Stimulated activated CD8-positive, alpha-beta memory T cell treated with anti-CD3 and anti-CD28 coated beads, Interleukin-12 subunit alpha, Interleukin-12 subunit beta, amount 100 ng/mL, for 4 hours (primary cell): ENCODE measurements at places on chromosomes 1 and 21.

DNA sequence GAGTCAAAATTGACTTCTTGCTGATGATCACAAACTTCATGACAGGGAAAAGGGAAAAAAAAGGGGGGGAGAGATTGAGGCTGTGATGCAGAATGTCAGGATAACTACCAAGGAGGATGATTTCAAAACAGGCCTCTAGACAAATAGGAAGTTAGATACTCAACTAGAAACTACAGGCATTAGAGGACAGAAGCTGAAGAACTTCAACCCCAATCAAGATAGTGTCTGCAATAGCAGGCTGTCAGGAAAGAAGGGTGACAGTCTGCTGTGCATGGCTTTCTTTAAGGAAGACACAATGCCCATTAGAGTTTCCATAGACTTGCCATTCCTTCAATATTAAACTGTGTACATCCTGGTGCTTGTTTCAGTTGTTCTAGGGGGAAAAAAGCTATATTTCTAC is 257.2 kb downstream of the TTLL7 start:
- DNase-seq: no peak

- no peak for DNase-seq
These were observed 198.6 kb upstream of the EDN2 start for GRCh38 chr1:41682845-41683625.

GRCh38 chr21:39004634-39005501 is 178.4 kb downstream of the PSMG1 start:
- DNase-seq: no peak

GRCh38 chr1:36858553-36858952 is 175.8 kb downstream of the GRIK3 start:
- no peak for DNase-seq

DNA sequence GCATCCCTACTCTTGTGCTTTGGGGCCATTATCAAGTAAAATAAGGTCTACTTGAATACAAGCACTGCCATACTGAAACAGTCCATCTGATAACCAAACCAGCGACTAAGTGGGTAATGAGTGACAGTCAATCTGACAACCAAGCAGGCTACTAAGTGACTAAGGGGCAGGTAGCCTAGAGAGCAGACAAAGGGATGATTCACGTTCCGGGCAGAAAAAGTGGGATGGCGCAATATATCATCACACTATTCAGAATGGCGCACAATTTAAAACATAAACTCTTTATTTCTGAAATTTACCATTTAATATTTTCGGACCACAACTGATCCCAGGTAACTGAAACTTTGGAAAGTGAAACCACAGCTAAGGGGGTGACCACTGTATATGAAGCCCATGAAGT is 17.7 kb downstream of the NGF start:
- DNase-seq: no peak

DNA sequence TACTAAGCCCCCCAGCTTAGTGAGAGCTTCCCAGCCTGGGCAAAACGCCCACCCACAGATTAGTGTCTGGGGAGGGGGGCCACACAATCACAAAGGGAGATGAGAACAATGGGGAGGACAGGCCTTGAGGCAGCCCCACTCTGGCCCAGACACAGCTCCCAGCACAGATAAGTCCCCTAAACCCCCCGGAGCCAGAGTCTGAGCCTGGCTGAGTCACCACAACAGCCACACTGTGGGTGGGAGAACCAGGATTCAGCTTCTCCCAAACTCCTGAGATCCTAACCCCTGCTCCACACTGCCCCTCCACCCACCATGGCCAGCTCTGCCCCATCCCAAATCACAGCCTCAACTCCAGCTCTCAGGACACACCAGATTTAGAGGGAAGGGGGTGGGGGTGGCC is 4.2 kb downstream of the NECTIN4 start:
- no peak for DNase-seq

GRCh38 chr1:99004254-99004860 is 304 bp downstream of the PLPPR5 start:
- no peak for DNase-seq

GRCh38 chr1:111611986-111612385 is 7.6 kb upstream of the RAP1A start:
- no peak for DNase-seq

GRCh38 chr1:202349206-202349928 is 868 bp downstream of the PPP1R12B start:
- no peak for DNase-seq

GRCh38 chr1:28560886-28561285 is 8.0 kb downstream of the TRNAU1AP start:
- no peak for DNase-seq

DNA sequence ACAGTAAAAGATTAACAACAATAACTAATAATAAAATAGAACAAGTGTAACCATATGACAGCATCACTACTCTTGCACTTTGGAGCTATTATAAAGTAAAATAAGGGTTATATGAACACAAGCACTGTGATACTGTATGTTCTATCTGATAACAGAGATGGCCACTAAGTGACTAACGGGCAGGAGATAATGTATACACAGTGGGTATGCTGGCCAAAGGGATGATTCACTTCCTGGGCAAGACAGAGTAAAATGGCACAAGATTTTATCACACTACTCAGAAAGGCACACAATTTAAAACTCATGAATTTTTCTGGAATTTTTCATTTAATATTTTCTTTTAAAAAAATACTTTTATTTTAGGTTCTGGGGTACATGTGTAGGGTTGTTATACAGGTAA is 12.3 kb downstream of the SLC9C2 start:
- no peak for DNase-seq

DNA sequence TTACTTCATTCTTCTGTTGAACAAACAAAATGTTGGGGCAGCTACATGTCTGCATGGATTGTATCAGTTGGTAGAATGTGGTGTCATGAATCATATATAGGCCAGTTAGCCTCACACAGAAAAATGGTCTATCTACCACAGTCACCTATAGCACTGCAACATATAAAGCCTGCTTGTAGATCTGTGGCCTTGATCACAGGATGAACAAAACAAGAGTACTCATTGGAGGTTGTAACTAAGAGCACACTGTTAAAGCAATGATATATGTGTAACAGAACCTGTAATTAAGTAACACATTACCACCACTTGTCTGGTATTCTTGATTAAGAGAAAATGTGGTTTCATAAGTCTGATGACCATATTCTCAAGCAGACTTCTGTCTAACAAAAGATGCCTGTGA is 167.3 kb upstream of the SGIP1 start:
- DNase-seq: no peak

GRCh38 chr1:9441451-9442133 is 97.7 kb upstream of the SLC25A33 start:
- no peak for DNase-seq

DNA sequence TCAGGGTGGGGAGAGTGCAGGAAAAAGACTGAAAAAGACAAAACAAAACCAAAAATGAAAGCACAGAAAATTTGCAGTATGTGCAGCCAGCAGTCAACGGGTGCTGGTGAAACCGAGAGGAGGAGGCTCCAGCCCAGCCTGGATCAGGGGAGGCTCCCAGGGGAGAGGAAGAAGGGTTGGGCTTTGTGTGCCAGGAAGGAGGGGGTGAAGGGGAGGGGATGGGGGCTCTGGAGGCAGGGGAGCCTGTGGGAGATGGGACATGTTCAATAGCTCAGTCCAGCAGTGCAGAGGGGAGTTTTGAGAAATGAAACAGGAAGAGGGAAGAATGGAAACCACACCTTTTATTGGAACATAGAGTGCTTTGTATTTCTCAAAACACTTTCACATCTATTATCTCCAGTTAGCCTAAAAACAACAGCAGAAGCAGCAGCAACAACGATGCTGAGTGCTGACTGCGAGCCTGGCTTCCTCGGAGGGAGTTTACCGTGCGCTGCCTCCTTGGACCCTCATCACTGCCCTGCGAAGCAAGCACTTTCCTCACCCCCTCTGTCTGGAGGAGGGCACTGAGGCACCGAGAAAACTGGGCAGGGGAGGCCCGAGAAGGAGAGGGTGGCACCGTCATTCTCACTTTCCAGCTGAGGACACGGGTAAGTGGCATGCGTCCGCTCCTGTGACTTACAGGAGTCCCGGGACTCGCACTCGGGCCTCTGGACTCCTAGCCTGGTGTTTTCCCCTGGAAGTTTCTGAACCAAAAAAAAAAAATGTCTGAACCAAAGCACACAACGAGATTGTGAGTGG is 62.9 kb downstream of the MDM4 start:
- DNase-seq: no peak

DNA sequence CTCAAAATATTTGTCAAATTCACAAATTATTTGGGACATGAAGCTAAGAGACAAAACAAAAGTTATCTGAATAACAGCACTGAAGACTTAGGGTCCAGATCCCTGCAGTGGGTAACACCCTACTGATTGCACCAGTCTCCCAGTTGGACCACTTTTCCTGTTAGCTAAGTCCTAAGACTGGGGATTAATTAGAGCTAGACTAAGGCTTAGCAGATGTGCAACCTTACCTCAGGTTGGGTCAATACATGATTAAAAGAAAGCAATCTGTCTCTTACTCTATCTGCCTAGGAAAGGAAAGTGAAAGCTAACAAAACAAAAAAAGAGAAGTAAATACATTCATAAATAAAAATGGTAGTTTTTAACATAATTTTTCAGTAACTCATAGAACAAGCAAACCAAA is 737.2 kb upstream of the CHRM3 start:
- no peak for DNase-seq

DNA sequence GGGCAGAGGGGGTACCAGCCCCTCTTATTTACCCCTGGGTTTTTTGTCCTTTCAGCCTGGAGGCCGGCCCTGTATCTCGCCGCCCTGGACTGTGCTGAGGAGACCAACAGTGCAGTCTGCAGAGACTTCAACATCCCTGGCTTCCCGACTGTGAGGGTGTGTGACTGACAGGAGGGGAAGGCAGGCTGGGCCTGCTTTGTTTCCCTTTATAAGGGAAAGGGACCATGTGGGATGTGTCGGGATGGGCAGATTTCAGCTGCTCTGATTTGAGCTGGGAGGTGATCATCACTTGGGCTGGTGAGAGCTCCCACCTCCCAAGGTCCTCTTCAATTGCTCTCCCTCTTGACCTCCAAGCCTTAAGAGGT is 11.7 kb downstream of the QSOX1 start:
- DNase-seq: no peak

- no peak for DNase-seq
These were observed 59.4 kb upstream of the MPC2 start for GRCh38 chr1:167996266-167996665.

DNA sequence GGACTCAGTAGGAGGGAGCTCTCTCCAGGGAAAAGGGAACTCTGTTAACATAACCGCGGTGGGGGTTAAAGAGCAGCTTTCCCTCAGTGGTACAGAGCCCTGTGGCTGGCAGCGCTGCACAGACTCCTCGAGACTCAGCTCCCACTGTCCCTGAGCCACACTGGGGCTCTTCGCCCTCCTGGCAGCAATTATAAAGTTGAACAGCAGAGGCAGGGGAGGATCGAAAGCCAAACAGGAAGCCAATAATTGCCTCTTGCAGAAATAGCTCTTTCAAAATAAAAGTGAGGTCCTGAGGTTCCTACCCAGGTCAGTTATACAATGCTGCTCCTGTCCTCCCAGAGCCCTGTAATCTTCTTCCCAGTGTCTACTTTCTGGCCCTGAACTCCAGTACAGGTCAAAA is 77.0 kb downstream of the FAM78B start:
- no peak for DNase-seq

- DNase-seq: no peak
These were observed 202.4 kb upstream of the POU3F1 start for GRCh38 chr1:38249001-38249400.

DNA sequence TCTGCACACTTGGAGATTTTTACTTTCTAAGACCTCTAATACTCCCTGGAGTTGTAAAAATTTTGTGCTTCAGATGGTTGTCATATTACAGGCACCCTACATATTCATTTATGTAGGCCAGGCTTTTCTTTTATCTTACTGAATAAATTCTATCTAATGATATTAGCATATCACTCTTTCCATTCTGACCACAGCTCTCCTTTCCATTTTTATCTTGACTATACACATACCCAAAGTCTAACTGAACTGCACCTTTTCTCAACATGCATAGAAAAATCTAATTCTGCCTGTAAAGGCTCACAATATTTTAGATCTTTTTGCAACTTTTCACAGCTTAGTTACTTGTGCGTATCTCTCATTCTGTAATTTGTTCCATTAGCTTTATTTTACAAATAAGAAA is 52.7 kb upstream of the TSHB start:
- DNase-seq: no peak

GRCh38 chr1:190754666-190755065 is 277.0 kb upstream of the BRINP3 start:
- DNase-seq: no peak

GRCh38 chr1:76274302-76274701 is 199.8 kb downstream of the ST6GALNAC3 start:
- DNase-seq: no peak

DNA sequence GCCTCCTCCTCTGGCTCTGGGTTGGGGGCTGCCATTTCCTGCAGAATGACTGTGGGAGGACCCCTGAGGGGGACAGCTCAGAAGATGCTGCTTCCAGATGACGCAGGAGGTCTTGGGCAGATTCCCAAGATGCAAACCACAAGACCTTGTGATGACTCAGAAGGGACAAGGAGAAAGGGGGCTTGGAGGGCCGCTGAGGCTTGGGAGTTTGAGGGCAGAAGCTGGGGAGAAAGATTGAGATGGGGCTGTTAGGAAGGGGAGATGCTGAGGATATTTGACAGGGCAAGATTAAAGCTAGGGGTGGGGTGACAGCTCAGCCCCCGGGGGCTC is 7.5 kb downstream of the PTPRU start:
- no peak for DNase-seq

- no peak for DNase-seq
These were observed 59.9 kb downstream of the VANGL2 start for GRCh38 chr1:160460214-160460642.

DNA sequence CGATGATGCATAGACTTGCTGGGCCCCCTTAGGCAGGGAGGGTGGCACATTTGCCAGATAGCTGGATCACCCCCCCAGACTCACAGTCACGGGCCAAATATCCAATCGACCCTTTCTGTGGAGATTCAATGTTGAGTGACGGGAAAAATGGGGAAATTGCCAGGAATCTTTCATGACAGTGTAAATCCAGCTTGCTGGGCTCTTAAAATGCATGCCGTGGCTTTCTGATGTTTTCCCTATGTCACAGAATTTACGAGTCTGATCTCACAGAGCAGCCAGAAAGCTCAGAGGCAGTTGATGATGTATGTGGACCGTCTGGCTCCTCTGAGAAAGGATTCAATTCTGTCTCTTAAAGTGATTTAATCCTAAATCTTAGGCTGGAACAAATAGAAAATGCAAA is 150.1 kb upstream of the ZNF644 start:
- DNase-seq: no peak

GRCh38 chr1:21630571-21631343 is 38.4 kb downstream of the RAP1GAP start:
- DNase-seq: no peak

GRCh38 chr1:21165076-21165475 is 11.6 kb downstream of the EIF4G3 start:
- DNase-seq: no peak

DNA sequence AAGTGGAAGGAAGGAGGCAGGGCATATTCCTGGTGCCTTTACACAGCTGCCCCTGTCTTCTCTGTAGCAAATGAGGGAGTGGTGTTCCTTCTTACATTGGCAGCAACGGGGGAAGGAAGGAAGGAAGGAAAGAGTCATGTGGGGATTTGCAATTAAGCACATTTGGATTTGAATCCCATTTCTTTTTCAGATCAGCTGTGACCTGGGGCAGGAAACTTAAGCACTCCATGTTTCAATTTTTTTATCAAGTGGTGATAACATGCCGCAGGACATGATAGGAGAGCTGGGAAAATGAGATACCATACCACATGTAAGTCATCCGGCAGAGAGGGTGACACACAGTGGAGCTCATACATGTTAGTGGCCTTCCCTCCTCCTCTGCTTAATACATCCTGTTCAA is 186.8 kb downstream of the APP start:
- no peak for DNase-seq
